Vagina (tissue), 2 donors: ENCODE measurements at places on chromosomes 13 and 19.

- no peak for DNase-seq
Measured at GRCh38 chr13:80552851-80553440, 212.0 kb upstream of the SPRY2 start.

GRCh38 chr13:25872481-25873241 is 179.2 kb downstream of the SHISA2 start:
- no peak for DNase-seq

DNA sequence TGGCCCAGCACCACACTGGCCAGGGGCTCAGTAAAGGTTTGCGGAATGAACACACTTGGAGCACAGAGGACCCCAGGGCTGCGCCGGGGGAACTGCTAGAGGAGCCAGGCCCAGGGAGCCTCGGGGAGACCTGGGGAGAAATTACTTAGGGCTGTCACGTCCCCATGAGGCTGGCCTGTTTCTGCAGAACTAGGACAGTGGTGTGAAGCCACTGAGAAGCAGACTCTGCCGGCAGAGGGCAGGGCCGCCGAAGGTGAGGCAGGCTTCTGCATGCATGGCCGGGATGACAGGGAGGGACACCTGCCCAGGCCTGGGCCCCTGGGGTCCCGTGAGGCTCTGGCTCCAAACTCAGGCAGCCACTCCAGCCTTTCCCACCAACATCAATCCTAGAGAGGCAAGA is 26.4 kb downstream of the ELAVL1 start:
- DNase-seq: no peak

DNA sequence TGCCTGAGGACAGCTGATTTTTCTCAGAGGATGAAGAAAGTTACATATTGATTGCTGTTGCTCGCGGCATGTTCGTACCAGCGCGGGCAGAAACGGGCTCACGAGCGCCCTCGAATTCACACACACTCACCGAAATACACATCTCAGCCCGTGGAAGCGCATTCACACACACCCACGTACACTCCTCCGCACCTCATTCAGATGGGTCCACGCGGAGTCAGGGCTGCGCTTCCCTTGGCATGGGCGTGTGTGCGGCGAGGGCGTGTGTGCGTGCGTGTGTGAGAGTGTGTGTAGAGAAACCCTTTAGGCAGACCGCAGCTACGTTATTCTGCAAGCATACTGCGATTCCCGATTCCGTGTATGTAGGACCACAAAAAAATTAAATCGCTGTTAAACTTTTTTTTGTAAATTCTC is 2.1 kb upstream of the PCDH17 start:
- no peak for DNase-seq

DNA sequence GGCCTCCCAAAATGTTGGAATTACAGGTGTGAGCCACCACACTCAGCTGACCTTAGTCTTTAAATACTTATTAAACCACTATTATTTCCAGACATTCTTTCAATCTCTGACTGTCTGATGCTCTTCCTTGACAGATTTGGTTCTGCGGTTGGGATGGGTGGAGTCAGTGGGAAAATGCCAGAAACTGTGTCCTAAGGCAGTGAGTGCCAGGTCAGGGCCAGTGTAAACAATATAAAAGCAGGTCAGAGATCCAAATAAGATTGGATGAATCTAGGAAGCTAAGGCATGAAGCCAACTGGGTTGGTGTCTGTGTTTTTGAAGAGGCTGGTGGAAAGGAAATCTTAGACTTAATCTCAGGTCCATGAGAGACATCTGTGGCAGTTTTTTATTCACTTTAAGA is 74.7 kb downstream of the KLF5 start:
- DNase-seq: no peak

GRCh38 chr13:75154331-75154730 is 327.6 kb downstream of the TBC1D4 start:
- no peak for DNase-seq

DNA sequence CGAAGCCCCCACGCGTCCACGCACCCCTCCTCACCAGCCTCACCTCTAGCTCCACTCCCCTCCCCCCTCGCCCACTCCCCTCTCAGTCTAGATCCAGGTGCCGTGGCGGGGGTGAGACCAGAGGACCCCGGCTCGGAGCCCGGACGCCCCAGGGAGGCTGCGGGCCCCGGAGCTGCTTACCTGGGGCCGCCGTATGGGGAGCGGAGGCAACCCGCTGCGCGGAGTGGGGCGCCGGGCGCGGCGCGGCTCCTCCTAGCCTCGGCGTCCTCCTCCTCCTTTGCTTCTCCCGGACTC is 353 bp downstream of the ENOX1 start:
- no peak for DNase-seq

DNA sequence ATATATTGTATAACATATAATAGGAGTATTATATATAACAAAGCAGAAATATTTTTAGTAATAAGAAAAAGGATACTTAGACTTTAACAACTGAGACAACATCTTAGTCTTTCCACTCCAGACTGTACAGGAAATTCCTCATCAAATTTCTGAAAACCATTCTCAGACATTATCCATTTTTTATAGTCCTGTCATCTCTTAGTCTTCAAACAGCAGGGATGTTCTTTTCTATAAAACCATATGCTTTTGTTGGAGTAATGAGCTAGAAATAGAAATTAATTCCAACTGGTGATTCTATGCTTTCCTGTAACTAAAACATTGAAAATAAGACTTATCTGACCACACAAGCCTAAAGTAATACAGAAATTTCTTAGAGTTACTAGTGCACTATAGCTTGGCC is 82.2 kb upstream of the CSNK1A1L start:
- no peak for DNase-seq

- DNase-seq: no peak
Measured at GRCh38 chr13:49022472-49023144, 46.9 kb downstream of the FNDC3A start.

GRCh38 chr19:54616821-54617560 is 13.3 kb upstream of the LILRB1 start:
- no peak for DNase-seq

- no peak for DNase-seq
Measured at GRCh38 chr13:113654591-113655345, 3.2 kb downstream of the ATP4B start.

- peak; percentile 61 for DNase-seq
Measured at GRCh38 chr19:15935167-15935702, 906 bp upstream of the CYP4F11 start.

DNA sequence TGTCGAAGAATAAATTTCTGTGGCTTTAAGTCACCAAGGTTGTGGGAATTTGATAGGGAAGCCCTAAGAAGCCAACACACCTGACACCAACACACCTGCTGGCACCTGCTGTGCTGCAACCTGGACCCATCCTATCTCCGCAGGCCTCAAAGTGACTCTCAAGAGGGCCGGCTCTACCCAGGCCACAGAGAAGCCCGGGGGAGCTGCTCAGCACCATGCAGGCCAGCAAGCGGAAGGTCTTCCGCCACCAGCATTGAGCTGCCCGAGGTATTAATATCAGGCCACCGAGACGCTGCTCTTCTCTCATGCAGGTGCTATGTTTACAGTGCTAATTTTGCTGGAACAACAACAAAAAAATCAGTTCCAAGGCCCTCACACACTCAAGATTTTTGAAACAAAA is 32.2 kb upstream of the CD33 start:
- DNase-seq: no peak

GRCh38 chr13:76925115-76925514 is 23.2 kb upstream of the ACOD1 start:
- DNase-seq: no peak

- DNase-seq: no peak
Measured at GRCh38 chr13:22399801-22400420, 729.0 kb downstream of the FGF9 start.

GRCh38 chr19:40836754-40837429 is 13.4 kb downstream of the CYP2A6 start:
- DNase-seq: no peak
